ENCODE measurements at places on chromosomes 3 and 15.
A peak's percentile ranks its signal among the peaks of the same experiment; 100 is the strongest.

DNA sequence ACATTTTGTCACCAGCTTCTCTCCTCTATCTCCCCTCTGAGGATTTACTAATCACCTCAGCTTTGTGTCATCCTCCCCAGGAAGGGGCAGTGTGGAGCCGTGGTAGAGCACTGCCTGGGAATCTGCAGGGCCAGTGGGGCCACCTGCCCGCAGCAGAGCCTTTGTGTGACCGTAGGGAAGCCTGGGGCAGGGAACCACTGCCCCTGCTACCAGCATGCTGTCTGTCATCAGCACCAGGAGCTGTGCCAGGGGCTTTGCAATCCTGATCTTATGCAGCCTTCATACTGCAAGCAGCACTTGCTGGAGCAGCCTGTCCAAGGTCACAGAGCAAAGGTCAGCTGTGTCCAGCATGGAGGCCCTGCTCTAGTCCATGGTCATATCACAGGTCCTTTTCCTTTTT is 170.2 kb upstream of the IL12A start:
- DNase-seq, result no peak

- no peak for DNase-seq
Observed at GRCh38 chr3:132953683-132954082, 84.5 kb upstream of the TMEM108 start.

DNA sequence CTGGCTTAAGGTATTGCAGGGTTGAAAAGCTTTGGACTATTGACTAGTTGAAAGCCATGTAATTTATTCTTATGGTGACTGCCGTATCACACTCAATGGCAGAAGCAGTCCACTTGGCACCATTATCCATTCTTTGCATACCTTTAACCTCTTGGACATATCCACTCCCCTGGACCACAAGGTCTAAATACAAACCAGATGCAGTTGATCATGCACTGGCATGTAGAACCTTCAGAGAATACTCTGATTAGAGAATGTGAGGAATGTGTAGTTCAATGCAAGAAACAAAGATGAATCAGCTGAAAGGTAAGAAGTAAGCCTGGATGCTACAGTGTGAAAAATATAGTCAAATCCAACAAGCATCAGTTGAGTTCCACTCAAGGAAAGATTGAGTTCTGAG is 93.1 kb downstream of the FRMD5 start:
- no peak for DNase-seq

GRCh38 chr3:35438101-35438500 is 201.2 kb upstream of the ARPP21 start:
- no peak for DNase-seq

GRCh38 chr15:63990454-63990853 is 55.8 kb downstream of the DAPK2 start:
- DNase-seq, result no peak

- no peak for DNase-seq
Observed at GRCh38 chr3:143849854-143850549, 1.7 kb upstream of the SLC9A9 start.

- DNase-seq, result peak; percentile 9
Observed at GRCh38 chr3:177478170-177478867, 281.0 kb upstream of the TBL1XR1 start.

DNA sequence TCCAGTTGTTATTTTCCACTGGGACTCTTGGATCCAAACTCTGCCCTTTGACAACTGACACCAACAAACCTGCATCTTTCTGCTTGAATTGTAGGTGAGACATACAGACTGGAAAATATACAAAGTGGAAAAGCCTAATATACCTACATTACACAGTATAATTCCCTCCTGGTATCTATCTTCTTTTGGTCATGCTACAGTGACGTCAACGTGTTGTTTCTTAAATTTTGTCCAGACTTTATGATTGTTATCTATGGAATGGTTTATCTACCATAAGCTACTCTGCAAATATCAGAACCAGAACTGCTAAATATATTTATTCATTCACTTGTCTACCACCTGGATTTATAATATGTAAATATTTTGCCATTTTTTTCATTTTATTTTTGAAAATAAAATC is 264.3 kb upstream of the ZPLD1 start:
- no peak for DNase-seq

- no peak for DNase-seq
Observed at GRCh38 chr3:123799544-123800361, 84.4 kb downstream of the MYLK start.

DNA sequence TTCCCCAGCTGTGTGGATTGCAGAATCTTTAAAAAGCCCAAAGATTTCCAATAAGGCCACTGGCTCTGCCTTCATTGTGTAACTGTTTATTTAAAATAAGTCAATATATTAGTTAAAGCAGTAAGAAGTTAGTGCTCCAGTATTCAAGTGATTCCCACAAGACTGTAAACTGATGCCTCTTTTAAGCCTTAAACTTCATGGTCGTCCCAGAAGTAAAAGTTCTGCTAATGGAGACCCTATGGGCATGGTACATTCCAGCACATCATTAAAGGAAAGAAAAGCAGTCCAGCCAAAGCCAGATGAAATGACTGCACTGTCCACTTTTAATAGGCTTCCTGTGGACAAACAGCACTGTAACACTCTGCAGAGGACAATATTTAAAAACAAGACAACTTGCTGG is 512.6 kb downstream of the MECOM start:
- DNase-seq, result no peak

DNA sequence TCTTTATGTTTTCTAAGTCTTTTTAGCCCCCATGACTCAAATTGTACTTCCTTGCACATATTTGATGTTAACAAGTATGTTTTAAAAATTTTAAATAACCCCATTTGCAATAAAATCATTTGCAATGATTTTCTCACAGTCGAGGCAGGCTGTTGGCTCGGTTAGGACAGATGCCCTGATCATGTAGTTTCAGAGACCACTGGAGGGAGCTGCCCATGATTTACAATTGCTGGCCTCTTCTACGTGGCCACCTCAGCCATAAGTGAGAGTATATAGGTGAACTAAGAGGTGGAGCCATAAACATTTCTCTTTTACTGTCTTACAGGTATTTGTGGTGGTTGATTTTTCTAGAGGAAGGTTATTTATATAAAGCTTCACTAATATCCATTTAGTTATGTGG is 1.7 kb downstream of the DTWD1 start:
- DNase-seq, result peak; percentile 45

DNA sequence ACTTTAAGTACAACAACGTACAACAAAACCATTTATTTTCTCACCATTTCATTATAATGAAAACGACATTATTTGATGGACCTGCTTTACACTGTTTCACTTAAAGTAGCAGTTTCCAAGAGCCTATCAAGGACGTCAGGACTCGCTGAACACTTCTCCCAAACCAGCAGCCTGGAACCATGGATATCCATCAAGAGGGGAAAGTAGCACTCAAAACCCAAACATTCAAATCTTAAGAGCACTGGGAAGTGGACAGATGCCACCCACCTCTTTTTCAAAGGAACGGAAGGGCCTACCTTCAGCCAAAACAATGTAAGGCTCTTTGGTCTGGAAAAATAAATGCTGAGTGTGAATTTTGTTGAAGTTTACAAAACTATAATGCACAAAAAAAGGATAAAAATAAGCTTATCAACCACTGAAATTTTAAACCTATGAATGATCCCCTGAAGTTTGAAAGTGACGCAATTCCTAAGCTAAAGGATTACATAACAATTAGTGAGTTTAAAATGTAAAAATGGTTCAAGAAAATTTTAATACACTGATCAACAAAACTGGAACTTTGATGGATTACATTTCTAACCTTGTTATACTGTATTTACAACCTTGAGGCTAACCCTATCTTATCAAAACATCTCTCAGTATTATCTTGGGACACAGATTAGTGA is 4.6 kb downstream of the PIK3R4 start:
- no peak for DNase-seq

DNA sequence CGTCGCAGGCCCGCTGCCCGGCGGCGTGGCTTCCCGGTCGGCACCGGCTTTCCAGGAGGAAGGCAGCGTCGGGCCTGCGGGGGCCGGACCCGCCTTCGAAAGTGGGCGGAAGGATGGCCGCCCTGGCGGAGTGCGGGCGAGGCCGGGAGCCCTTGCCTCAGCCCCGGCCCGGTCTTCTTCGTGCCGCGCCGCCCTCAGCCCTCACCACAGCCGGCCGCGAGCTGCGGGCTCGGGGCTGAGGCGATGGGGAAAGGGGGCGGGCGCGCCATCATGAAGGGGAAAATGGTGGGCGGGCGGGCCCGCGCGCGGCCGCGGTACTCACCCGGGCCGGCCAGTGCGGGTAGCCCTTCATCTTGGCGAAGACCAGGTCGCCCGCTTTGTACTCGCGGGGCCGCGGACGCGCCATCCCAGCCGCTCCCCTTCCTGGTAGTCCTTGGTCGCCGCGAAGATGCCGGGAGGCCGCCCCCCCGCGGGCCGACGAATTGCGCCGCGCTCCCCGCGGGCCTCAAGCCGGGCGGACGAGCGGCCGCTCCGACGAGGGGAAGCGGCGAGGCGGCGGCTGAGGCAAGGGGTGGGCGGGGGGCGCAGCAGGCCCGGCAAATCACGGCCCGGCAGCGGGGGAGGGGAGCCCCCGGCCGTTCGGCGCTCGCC is 489 bp downstream of the HDGFL3 start:
- peak; percentile 44 for DNase-seq

DNA sequence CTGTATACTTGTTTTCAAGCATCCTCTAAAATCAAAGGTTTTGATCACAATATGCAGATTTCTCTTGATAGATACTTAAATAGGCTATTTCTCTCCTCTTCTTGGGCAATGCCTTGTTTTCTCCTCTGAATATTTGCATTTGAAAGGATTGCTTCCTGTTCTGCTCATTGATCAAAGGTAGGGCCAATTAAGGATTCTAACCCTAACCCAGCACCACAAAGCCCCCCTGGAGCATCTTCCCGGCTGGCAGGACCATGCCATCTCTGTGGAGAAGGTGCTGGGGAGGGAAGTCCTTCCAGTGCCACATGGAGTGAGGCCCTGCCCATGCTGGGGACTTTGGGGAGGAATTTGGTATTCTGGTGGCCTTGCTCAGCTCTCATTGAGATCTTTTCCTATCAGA is 11.3 kb upstream of the NIPA2 start:
- no peak for DNase-seq

DNA sequence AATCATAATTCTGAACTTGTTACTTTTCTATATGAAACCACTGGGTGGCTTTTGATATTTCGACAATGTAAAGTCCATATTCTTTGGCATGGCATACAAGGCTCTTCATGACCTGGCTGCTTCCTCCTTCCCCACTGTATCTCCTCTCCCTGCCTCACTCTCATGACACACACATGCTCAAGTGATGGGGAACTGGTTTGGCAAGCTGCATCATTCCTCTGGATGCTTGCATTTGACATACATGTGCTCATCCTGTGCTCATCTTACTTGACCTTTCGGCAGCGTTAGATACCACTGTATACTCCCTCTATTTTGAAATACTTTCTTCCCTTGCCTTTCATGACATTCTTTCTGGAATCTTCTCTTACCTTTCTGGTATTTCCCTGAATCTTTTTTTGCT is 51.8 kb upstream of the ZDHHC23 start:
- no peak for DNase-seq

DNA sequence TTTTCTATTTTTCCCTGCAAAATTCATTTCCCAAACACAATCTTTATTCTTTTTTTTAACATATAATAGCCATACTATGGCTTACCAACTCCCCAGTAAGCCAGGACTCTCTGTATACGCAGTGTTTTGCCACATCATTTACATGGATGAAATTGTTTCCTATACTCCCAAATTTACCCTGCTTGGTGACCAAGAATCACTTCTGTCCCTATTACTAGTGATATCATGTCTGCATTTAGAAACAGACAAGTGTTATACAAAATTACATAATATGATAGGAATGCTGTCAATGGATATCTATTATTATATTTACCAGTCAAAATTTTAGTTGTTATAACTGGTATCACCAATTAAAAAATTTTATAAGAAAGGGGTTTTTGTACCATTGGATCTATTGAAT is 77.8 kb downstream of the LIPC start:
- no peak for DNase-seq

DNA sequence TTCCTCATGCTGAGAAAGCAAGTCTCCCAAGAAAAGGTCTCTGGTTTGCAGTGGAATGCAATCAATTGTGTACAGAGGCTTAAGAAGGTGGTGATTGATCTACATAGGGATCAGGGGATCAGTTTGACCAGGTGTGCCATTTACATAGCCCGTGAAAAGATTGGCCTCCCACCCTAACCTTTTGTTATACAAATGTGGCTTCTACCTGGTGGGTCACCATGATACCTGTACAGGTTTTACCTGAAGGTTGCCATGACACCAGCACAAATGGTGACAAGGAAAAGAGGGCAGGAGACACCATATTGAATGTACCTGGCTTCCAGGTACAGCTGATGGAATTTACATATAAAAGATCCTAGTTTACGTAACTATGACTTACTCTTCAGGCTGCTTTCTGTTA is 25.5 kb upstream of the TEX55 start:
- DNase-seq, result no peak

GRCh38 chr15:59179717-59180116 is 26.9 kb upstream of the LDHAL6B start:
- DNase-seq, result no peak

GRCh38 chr3:61819861-61820260 is 258.5 kb downstream of the PTPRG start:
- no peak for DNase-seq

DNA sequence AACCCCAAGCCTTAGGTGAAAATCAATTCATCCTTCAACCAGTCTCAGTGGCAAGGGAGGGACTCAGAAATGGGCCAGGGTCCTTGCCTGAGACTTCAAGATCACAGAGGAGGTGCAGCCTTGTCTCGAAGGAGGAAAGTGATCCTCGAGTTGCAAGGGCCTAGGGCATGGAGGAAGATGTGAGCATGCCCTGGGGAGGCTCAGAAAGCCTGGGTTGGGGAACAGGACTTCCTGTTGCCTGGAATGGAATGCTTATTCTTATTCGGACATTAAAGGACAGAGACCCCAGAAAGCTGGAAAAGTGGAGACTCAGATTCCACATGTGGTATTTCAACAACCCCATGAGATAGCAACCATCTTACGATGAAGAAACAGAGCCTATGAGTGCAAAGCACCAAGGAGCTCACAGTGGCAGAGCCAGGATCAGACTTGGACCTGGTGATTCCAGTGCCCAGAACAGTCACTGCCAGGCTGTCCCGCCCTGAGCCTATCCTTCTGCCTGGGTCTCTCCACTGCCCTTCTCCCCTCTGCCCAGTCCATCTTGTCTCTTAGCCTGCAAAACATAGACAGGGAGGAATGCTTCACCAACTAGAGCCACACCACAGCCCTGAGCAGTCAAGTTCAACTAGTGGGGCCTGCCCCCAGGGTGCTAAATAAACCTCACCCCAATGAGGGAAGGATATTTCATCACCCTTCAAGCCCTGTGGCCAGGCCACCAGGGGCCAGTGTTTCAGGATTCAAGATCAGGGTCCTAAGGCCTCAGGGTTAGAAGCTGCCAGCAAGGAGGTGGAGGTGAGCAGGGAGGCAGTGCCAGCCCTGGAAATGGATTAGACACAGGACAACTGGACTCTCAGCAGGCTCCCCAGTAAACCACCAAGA is 21.9 kb downstream of the DAPK2 start:
- DNase-seq, result peak; percentile 56

DNA sequence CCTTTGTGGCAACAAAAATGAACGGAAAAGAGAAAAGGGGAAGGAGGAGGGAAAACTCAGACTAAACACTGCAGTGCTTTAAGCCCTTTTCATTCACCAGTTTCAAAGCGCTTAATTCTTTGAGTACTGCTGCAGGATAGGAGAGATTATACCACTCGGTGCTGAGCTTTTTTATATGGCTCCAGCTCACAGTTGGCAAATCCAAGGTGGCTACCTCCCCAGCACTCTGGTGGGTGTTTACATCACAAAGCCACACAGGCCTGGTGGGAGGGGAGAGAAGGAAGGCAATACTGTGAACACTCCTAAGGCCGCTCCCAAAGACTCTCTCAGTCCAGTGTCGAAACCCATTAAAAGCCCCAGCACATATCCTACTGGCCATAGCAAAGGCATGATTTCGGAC is 191.4 kb downstream of the STT3B start:
- no peak for DNase-seq

- no peak for DNase-seq
Observed at GRCh38 chr3:51908026-51908425, 4.9 kb upstream of the IQCF1 start.

Data from hematopoietic multipotent progenitor cell treated with erythropoietin and hydrocortisone succinate and interleukin-3 and kit ligand, for 6 days (in vitro differentiated cells).